ENCODE measurements at places on chromosomes 2 and 18.

DNA sequence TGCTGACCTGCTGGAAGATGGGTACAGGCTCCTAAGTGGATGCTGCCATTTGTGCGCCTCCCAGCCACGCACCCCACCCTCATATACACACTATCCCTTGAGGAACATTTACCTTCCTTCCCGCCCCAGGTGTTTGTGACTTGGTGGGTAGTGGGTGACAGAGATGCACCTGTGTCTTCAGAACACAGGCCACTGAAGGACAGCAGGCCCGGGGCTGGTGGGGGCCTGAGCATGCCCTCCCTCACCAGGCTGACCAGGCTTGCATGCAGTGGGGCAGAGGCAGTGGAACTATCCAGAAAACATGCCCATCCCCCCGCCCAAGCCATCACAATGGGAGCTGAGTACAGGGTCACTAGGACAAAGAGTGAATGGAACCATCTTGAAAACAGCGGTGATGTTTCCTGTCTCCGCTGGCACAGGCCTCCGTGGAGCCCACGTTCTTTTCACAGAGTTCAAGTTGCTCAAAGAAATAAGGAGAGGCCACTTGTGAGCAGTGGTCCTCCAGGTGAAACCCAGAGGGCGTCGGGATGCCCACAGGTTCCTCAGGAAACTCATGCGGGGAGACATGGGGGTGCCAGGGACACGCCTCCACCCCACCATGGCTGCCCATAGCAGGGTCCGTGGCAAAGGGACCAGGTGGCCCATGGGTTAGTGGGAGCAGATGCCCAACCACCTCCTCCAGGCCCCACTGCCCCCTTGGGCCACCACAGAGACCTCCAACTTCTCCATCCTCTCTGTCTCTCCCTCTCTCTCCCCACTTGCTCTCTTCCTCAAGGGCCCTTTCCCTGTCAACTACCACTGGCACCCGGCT lies 90.9 kb downstream of the MALT1 start:
- no peak for DNase-seq

- no peak for DNase-seq
Measured at GRCh38 chr2:101860782-101861181, 131.0 kb upstream of the IL1R2 start.

GRCh38 chr18:73981796-73982195 lies 165.8 kb downstream of the FBXO15 start:
- DNase-seq, result no peak

GRCh38 chr18:24843123-24843522 lies 382.7 kb downstream of the HRH4 start:
- DNase-seq, result no peak

GRCh38 chr18:5159080-5159479 lies 38.0 kb downstream of the AKAIN1 start:
- no peak for DNase-seq

DNA sequence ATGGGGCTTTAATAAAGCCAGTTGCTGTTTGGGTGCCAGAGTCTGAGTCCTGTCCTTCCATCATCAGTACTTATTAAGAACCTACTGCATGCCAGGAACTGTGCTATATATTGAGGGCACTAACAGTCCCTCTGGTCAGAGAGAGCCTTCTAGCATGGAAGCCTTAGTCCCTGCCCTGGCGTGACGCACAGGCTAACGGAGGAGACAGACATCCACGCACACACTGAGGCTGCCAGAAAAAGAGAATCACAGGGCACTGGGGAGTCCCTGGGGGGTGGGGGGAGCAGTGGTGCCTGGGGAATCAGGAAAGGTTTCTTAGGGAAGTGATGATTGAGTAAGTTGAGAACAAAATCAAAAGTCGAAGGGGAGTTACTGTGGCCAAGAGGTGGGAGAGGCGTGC lies 31.5 kb downstream of the CTIF start:
- DNase-seq, result no peak

GRCh38 chr2:105405291-105405690 lies 6.4 kb upstream of the FHL2 start:
- no peak for DNase-seq

DNA sequence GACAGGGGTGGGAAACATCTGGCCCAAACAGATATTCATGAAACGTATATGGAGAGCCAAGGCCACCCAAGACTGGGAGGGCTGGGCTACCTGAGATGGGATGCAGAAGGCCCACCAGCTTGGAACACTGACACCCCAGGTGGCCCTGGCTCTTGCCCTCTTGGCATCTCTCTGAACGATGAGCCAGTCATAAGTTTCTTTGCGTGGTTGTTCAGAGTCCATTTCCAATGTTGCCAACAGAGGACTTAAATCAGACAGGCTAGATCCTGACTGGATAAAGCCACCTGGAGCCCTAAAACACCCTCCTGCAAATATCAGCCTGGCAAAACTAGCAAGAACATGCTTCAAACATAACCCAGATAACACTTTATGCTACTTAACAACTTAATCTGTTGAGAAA lies 42.6 kb downstream of the LPIN2 start:
- DNase-seq, result no peak

DNA sequence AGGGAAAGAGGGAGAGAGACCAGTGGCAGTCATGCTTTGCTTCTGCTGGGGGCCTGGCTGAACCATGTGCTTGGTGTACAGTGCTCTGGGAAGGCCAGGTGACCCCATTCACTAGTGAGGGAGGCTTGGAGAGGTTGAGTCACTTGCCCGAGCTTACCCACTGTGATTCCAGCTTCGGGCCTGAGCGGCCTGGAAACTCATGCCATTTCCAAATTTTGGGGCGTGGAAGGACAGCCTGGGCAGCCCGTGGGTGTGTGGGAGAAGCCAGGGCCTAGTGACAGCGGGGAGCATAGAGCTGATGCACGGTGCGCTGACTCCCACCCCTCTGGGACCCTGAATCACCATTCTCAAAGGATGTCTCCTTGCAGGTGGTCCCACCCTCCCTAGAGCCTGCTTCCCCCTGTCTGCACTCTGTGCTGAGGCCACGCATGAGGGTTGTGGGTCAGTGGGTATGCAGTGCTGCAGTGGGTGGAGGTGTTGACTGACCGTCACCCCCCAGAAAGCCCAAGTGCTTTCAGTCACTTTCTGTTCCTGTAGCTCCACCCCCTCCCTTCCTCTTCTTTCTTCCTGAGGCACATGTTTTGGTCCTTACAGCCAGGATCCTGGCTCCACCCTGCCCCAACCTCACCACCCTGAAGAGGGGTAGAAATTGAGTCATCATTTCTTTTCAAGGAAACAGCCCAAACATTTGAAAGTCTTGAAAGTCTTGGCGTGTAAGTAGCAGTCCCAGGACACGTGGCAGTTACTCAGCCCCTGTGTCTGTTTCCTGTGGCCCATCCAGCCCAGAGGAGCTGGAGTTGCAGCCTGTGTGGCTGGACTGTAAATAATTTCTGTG lies 69.3 kb upstream of the MCFD2 start:
- DNase-seq, result no peak

GRCh38 chr2:134640494-134640893 lies 78.3 kb downstream of the TMEM163 start:
- no peak for DNase-seq

DNA sequence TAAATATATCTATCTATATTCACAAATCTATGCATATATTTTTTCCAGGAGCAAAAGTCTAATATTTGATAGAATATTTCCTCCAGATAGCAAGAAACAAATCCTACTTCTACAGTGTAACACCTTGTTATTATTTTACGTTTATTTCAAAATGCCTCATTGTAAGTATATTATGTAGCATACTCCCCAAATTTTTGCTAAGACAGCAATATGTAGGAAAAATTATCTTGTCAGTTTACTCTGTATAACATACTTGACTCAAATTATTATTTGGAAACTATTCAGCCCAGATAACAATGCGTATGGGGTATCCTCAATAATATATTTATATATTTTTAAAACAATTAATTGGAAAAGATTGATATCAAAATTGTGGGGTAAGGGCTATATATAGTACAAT lies 313.2 kb downstream of the NR4A2 start:
- no peak for DNase-seq

DNA sequence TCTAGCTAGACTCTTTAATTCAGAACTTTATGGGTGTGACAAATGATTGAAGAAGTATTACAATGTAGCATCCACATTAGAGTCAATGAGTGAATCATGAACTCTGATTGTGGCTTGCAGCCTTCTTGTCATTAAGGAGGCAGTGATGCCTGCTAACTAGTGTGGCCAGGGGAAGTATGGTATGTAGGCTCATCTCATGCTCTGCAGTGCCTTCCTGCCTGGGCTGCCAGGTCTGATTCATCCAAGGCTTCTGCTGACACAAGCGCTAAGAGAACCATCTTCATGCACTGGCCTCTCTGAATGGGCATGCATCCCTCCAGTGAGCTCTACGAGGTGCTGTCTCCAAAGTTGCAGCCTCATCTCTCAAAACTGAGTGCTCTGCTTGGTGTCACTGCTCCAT lies 144.3 kb downstream of the MTCL1 start:
- DNase-seq, result no peak

- DNase-seq, result no peak
Measured at GRCh38 chr18:12041561-12041960, 52.1 kb upstream of the ANKRD62 start.

GRCh38 chr2:231722721-231723307 lies 14.5 kb downstream of the PTMA start:
- DNase-seq, result no peak

- DNase-seq, result no peak
Measured at GRCh38 chr2:16718576-16719484, 53.2 kb upstream of the CYRIA start.

DNA sequence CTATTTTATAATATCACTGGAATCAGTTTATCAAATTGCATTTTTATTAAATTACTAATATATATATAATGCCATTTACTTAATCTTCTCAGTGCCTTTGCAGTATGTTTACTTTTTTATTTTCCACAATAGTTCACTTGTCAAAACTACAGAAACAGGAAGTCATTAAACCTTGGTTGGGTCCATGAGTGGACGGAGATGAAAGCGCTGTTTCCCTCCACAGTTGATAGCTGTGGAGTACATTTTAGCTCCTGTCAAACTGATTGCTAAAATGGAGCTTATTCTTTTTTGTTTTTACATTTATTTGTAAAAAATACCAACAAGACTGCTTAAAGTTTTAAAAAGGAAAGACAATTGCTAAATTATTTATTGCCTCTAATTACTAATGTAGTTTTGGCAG lies 19.2 kb downstream of the MFF start:
- DNase-seq, result no peak

GRCh38 chr18:67926929-67927864 lies 410.7 kb upstream of the DSEL start:
- DNase-seq, result no peak

DNA sequence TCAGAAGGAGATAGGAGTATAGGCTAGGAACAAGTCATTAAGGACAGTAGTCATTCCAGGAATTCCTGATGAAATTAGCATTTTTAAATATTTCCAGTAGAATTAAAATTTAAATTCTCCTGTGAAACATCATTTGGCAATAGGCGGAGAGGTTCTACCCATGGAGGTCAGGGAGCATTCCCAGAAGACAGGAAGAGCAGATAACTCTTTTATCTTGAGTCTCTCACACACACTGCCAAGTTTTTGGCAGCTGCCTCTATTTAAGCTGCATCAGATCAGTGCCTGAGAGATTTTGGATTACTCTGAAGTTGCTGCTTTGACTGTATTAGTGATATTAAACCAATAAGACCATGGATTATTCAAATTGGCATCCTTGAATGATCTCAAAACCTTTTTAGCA lies 714.7 kb downstream of the EPHA4 start:
- no peak for DNase-seq

DNA sequence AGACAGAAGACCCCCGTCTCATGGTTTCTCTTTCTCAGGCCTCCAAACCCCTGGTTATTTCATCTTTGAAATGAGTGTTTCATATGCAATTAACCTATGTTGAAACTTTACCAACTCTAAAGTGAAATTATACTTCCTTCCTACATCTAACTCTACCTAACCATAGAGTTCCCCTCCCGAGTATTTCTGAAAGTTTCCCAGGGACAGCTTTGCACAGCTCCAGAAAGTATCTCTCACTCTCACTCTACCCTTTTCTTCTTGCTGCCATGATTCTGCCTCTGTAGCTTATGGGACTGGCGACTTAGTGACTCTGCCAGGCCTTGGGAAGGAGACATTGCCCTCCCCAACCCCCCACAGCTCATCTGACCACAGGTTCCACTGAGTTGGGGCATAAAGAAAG lies 107.9 kb downstream of the B3GNT2 start:
- DNase-seq, result no peak

DNA sequence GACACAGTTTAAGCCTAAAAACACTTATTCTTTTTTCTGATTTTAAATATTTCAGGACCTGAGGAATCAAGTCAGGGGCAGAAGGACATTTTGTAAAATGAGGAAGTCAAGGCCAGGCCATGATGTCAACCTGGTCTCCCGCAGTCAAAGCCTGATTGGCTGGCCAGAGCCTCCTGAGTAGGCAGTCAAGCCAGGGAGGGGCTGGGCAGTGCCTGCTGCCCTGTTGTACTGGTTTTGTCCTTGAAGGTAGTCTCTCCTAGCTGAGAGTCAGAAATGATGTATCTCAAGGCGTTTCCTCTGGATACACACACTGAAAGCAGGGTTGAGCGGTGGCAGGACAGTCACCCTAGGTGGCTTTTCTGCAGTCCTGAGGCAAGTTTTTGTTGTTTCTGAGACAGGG lies 19.8 kb downstream of the CCT7 start:
- no peak for DNase-seq

DNA sequence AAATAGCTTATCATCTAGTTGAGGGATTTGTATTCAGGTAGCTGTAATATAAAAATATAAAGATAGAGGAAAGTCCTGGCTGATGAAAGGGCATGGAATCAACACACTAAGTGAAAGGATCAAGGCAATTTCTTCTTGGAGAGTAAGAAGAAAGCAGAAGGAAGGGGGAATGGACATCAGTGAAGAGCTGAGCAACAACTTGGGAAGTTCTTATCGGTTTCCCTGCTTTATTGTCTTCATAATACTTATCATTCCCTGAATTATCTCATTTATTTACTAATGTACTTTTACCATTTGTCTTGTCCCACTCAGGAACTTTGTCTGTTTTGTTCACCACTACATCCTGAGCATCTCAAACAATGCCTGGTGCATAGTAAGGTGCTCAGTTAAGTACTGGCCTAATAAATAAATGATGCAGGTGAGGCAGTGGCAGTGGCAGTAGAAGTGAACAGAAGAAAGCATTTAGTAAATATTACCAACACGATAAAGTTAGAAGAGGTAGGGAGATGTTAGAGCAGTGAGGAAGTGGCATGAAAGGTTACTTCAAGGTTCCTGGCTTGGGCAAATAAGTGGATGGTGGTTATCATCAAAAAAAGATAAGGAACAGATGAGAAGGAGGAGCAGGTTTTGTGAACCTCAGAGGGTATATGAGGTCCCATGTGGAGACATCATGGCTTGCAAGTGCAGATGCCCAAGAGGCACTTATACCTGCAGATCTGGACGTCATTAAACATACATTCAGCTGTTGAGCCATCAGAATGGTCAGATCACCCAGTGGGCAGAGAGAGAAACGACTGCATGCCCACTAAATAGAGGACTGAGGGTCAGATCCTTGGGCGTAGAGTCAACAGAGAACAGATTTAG lies 217.8 kb downstream of the TMEM247 start:
- no peak for DNase-seq

GRCh38 chr18:69444221-69444620 lies 43.5 kb downstream of the DOK6 start:
- no peak for DNase-seq

All from T-helper 22 cell (primary cell).